ENCODE measurements at places on chromosomes 1 and 21. TPM values are rescaled to one million over a fixed set of nuclear protein-coding genes. Genes with fewer than 3 reads are reported as not detected.
A peak's percentile ranks its signal among the peaks of the same experiment; 100 is the strongest.

DNA sequence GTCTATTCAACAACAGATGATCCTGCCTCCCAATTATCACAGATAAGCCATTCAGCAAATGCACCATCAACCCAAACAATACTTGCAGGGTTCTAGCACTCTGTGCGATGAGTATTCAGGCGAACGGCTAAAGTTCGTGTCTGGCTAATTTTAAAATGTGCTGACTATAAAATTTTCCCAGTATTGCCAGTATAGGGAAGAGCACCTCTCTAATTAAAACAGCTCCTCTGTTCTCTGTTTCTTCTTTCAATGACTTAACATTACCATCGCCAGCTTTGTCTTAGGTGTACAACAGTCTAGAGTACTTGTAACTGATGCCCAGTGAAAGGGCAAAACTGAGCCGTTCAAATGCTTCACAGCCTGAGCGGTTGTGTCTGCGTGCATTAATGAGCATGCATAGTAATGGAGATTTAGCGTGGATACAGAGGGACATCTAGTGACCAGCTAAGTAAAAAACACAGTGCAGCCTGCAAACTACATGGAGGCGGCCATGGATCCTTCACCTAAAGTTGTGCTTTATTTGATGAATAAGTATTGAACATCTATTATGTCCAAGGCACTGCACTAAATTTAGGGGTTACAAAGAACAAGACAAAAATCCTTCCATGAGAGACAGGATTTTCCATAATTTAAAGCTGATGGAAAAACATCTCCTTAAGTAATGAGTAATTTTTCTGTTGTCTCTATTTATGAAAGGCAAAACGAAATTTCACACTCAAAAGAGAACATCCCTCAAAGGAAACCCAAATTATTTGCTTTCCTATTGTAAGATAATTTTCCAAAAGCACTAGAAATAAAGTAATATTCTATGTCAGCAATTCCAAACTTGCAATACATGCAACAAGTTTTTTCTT, 120.0 kb downstream of the SETD4 start:
- ATAC-seq = peak; percentile 92

- ATAC-seq = no peak
Observed at GRCh38 chr1:221761354-221762002, 19.6 kb upstream of the DUSP10 start.

The SELENBP1 gene
- total RNA-seq = 14.0 TPM

The OXCT2 gene
- 0.20 TPM for total RNA-seq
